HS-5 (cell line): ENCODE measurements at places on chromosomes 4 and X.
A peak's percentile ranks its signal among the peaks of the same experiment; 100 is the strongest.

- no peak for DNase-seq
These were observed 17.7 kb upstream of the SLC7A11 start for GRCh38 chr4:138259824-138260223.

GRCh38 chr4:132317923-132318322 lies 831.2 kb upstream of the PCDH10 start:
- no peak for DNase-seq

DNA sequence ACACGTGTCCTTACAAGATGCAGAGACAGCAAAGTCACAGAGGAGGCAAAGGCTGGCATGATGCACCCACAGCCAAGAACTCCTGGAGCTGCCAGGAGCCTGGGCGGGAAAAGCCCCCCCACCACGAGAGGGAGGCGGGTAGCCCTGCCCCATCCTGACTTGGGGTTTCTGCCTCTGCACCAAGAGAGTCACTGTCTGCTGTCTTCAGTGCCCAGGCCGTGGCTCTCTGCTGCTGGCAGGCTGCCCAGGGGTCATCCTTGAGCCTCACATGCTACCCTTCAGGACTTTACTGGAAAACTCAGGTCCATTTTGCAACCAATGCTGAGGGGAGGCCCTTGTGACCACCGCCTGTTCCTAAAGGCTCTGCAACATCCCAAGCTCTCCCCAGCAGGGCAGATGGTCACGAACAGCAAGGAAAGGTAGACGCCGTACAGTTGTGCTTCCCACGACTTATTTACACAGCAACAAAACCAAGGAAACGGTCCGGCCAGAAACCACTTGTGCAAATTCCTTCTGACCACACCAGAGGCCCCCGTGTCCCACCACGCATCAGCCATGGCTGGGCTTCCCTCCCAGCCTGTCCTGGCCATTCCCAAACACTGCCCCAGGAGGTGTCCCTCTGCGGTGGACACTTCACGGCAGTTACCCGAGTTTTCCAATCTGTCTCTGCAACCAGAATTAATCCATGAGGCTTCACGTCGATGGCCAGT lies 56.9 kb downstream of the ACOX3 start:
- no peak for DNase-seq

GRCh38 chr4:617644-618641 lies 7.4 kb upstream of the PDE6B start:
- DNase-seq = no peak

- DNase-seq = peak; percentile 15
These were observed 276.5 kb downstream of the PPP4R3C start for GRCh38 chrX:27186671-27187070.

DNA sequence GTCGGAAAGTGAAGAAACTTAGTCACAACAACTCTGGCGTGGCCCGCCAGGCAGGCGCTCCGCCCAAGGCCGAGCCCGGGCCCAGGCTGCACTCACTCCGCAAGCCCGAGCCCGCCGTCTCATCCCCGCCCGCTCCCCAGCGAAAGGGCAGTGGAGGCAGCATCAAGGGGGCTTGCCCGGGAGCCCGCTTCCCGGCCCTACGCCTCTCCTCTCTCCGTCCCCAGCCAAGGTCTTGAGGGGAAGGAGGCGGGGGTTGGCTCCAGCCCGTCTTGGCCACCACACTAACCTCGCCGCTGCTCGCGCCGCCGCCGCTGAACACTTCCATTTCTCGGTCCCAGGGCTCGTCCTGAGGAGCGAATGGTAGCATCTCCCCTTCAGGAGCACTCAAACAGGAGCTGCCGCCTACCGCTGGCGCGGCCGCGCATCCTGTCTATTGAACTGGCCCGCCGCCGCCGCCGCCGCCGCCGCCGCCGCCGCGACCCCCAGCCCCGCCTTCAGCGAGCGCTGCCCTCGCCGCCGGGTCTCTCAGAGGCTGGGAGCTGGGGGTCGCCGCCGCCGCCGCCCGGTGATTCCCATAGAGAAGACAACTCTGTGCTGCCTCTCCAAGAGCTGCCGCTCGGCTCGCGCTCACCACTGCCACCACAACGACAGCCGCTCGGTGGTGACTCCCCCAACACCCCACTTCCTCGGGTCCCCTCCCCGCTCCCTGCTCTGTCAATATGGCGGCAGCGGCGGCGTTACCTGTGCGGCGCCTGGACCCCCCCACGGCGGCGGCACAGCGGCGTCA lies at the start of gene RPS6KA6:
Gene RPS6KA6, minus strand, starts transcription at position 667 of the 787 bp plus-strand sequence. Its CDS starts 300 bp downstream, at position 367.
- DNase-seq = no peak

DNA sequence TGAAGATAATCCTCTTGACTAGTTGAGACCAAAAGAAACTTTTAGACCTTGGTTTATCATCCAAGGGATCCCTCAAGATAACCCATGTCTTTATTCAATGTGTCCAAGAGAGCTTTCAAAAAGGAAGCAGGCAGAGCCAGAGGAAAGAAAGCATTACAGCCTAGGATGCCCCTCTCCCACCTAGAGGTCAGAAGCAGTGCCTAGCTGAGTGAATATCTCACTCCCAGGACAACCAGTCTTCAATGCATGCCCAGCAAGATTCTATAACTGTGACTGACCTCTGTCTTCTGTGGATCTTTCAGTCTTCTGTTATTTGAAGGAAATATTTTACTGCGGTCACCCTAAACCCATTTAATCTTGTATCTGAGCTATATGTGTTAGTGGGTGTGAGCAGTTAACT lies 537.2 kb upstream of the CPEB2 start:
- no peak for DNase-seq

DNA sequence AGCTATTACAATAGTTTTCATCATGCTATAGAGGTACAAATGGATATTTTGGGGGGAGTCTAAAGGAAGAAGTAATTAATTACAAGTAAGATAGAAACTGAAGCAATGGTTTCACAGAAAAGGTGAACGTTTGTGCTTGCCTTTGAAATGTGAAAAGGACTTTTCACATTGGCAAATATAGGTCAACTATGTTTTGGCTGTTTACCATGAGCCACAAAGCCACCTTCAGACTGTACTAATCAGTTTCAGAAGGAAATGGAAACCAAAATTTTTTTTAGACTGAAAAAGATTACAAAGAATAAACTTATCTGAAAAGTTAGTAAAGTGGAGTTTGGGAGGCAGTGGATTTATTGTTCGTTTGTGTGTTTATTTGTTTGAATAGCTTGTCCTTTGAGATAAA lies 32.1 kb downstream of the SYTL5 start:
- DNase-seq = no peak

DNA sequence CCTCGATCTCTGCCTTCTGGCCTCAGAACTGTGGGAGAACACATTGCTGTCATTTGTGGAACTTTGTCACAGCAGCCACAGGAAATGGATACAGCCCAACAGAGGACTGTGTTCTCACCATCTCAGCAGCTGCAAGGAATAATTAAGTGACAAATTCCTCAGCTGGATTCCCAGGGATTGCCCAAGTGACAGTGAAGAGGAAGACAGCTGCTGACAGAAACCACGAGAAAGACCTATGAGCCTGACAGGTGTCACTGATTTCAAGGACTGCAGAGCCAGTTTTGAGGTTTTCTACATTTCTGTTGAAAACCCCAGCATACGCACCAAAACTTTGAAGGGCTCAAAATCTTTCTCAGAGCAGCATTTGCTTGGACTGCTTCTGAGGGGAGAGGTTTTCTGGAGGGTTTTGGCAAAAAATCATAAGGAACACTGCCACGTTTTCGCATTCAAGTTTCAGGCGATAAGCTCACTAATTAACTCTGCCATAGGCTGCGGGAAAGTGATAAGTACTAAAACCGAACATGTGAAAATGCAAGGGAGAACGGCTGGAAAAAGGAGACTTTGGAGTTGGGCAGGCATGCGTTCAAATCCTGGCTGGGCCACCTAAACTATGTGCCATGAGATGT lies 88.8 kb downstream of the DRD5 start:
- DNase-seq = no peak

DNA sequence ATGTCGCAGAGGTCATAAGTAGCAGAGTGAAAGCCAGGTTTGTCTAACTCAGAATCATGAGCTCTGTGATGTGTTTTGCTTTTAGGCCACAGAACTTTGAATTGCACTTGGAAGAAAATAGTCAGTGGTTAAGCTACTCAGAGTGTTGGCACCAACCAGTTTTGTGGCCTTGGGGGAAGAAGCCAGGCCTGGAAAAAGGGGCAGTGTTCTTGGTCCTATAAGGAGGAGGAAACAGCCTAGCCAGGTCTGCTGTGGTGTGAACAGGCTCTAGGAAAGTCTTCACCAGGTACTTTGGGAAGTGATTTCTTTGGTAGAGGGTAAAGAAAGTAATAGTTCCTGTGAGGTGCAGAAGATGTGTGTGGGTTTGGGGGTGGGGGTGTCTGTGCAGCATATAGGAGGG lies 49.2 kb downstream of the FHIP1A start:
- DNase-seq = no peak

DNA sequence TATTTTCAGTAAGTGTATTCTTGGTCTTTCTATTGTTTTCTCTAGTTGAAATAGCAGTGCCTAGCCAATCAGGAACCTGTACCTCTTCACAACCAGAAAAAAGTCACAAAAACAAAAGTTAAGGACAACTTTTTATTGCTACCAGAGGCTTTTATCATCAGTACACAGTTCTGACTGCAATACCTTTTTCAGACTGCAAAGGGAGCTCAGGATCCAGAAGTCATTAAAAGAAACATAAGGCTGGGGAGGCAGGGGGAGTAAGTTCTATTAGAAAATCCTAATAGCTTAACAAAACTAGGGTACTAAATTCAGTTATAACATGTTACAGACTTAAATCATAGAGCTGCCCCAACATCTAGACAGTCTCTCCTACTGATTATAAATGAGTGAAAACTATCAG lies 28.8 kb downstream of the CCNI start:
- no peak for DNase-seq

- peak; percentile 6 for DNase-seq
These were observed 177.3 kb downstream of the PABPC4L start for GRCh38 chr4:134024251-134024650.

DNA sequence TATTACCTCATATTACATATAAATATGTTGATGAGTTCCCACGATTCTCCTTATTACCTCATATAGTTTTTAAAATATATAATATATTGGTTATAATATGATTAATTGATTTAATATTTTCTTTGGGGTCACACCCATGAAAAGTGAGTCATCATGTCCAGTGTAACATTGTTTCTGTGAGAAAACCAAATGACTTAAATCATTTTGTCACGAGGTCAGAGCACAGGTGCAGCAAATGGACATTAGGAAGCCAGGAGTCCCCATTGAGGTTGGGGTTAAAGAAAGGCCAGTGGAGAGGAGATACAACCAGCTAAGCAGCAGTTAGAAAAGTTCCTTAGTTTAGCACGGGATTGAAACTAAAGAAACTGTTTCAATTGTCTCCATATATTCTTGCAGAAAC lies 133.9 kb upstream of the RAPGEF2 start:
- DNase-seq = no peak

DNA sequence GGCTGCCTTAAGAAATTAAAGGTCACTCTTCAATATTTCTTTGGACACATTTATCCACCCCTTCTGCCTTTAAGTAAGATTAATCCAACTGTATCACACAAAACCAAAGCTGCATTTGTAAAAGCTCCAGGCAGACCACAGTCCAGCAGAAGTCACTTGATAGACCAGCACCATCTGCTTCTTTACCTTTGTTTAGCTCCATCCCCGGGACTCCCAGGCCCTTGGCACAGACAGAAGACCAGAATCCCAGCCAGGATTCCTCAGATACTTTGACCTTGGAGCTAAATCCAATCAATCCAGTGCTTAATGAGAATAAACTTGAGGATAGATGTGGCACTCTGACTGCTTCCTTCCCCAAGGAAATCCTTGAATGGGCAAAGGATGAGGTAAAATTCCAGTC lies 333.1 kb upstream of the RASGEF1B start:
- no peak for DNase-seq

- no peak for DNase-seq
These were observed 777.6 kb upstream of the DIAPH2 start for GRCh38 chrX:95907081-95907480.

GRCh38 chrX:135477576-135477975 lies 42.9 kb upstream of the INTS6L start:
- peak; percentile 14 for DNase-seq

DNA sequence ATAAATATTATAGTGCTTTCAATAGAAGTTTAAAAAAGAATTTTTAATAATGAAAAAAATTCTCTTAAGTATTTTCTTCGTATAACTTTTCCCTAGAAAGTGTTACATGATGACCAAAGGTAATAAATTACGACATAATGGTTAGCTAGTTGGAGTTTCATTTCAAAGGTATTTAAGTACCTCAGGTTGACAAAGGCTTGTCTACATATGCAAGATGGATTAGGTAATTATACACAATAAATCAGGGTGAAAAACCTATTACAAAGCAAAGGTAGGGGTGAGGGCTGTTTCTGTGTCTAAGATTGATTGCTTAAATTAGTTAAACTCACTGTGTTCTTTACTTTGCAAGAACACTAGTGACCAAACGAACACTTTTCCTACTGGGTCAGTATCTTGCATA lies 508.5 kb upstream of the FAT1 start:
- no peak for DNase-seq

GRCh38 chr4:14054391-14054790 lies 426.9 kb upstream of the BOD1L1 start:
- DNase-seq = no peak

GRCh38 chr4:111601671-111602070 lies 543.6 kb upstream of the FAM241A start:
- DNase-seq = no peak

DNA sequence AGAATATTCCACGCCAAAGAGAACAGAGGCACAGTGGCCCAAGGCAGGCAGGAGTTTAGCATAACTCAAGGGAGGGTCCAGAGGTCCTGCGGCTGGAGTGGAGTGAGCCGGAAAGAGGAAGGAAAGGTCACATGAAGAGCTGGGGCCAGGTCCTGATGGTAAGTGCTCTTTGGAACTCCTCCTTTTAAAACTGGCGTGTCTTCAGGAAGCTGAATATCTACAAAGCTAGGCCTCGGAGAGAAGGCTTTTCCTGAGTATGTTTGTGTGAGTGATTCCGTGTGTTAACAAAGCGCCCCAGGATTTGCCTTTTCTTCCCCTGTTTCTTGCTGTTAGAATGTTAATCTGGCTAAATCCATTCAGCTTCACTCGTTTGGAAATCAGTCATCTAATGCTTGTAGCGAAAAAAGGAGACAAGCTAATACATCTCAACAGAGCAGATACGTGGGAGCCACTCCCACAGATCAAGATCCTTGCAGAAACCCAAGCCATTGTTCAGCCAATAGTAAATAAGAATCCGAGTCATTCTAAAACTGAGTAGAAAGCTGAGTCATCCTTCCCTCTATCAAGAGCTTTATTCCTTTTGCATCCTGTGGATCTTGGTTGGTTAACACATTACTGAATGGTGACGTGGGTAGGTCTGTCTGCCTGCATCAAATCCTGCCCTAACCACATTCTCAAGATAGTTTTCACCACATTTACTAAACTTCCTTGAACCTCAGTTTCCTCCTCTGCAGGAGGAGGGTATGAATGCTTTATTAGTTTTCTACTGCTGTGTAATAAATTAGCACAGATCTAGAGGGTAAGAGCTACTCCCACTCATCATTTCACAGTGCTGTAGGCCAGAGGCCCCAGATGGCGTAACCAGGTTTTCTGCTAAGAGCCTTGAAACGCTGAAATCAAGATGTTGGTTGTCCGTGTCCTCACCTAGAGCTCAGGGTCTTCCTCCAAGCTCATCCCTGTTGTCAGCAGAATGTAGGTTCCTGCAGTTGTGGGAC lies 43.2 kb upstream of the RBM47 start:
- DNase-seq = peak; percentile 86
